ENCODE measurements at places on chromosomes 7 and 10.

- DNase-seq: no peak
Observed at GRCh38 chr10:69769395-69769992, 32.2 kb upstream of the COL13A1 start.

- DNase-seq: no peak
Observed at GRCh38 chr10:61024856-61025201, 80.8 kb upstream of the RHOBTB1 start.

DNA sequence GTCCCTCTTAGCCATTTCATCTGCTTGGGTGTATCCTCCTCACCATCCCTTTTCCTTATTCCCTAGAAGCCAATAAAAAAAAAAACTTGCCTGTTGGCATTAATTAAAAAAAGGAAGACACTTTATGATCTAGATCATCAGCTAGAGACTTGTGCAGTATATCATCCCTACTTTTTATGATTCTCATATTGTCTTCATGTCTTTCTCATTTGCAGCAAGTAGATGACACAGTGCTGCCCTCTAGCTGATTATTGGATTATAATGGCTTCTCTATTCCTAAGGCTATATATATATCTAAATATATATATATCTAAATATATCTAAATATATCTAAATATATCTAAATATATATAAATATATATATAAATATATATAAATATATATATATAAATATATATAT lies 272.4 kb upstream of the LRGUK start:
- no peak for DNase-seq

DNA sequence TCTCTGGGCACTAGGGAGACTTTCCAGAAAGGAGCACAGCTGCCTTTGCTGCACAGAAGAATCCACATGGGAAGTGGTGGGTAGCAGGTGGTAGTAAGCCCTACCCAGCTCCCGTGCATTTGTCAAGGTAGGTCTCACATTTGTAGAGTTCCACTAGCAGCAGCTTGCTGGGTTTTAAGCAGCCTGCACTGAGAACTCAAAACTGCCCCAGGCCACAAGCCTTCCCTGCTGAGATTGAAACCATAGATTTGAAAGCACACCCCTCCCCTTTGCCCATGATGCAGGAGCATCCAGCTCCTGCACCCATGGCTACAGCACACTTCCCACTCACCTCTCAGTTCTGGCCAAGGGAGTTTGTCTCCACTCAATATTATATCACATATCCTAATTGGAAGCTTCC lies 604.5 kb upstream of the STEAP1 start:
- DNase-seq: no peak

DNA sequence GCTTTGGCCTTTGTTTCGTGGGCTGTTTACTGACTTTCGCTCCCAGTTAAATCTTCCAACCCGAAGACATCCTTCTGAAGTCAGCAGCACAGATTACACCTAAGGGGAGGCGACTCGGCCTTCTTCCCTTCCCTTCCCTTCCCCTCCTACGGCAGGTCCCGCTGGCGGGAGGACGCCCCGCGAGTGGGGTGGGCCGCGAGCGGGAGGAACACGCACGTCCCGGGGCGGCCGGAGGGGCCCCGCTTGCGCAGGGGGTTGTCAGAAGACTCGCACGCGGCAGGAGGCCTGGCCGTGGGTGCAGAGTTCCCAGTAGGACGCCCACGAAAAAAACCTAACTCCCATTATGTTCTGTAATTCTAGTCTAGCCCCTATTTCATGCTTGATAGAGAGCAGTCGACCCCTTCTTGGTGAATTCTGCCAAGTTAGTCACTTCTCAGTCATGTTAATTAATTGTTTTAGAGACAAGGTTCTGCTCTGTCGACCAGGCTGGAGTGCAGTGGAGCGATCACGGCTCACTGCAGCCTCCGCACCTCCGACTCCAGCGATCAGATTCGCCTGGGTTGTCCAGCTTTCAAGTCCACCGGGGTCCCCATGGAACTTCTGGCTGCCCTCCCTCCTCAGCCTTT lies 19.2 kb upstream of the ZNF32 start:
- no peak for DNase-seq

DNA sequence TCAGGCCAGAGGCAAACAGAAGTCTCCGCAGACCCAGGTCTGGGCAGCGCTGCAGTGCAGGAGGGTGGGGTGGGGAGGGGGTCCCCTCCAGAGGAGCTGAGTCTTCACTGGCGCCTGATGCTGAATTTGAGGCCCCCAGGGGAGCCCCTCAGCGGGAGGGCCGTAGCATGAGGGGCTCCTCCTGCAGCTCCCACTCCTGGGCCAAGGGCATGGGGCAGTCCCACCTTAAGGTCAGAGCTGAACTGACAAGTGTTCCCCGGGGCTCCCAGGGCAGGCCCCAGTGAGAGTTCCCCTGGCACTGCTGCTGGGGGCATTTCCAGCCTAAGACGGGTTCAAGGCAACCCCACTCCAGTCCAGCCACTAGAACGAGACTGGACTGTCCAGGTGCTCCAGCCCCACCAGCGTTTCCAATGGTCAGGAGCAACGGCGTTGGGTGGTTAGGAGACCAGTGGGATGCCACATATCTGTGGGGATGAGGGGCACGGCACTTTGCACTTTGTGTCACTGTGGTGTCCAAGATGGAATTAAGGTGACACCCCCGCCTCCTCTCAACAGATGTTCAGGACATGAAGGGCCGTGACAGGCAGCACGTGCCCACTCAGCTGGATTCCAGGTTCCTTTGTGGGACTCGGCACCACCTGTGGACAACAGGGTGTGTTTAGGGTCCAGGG lies 139.1 kb downstream of the PTPRN2 start:
- DNase-seq: no peak

DNA sequence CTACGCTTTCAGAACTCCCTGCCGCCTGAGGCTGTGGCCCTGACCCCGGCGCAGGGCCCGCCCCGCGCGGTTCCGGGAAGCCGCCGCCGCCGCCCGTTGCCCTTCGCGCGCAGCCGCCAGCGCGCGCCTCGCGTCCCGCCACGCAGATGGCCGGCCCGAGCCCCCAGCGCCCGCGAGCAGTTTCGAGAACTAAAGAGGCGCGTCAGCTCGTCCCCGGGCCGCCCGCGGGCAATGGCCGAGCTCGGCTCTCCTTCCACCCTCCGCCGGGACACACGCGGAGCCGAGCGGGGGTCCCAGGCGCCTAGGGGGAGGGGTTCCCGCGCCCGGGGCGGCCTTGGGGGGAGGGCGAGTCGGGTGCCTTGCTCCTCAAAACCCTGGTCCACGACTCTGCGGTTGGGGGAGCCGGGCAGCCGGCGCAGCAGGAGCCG lies 1.8 kb downstream of the HNRNPF start:
- DNase-seq: peak; percentile 79

DNA sequence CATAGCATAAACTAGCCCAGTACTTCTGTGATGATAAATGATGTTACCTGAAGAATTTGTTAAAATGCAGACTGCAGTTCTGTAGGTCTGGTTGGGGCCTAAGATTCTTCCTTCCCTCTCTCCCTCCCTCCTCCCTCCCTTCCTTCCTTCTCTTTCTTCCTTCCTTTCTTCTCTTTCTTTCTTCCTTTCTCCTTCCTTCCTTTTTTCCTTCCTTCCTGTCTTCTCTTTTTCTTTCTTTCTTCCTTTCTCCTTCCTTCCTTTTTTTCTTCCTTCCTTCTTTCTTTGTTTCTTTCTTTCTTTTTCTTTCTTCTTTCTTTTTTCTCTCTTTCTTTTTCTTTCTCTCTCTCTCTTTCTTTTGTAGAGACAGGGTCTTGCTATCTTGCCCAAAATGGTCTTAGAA lies 3.7 kb upstream of the SLC25A28 start:
- no peak for DNase-seq

DNA sequence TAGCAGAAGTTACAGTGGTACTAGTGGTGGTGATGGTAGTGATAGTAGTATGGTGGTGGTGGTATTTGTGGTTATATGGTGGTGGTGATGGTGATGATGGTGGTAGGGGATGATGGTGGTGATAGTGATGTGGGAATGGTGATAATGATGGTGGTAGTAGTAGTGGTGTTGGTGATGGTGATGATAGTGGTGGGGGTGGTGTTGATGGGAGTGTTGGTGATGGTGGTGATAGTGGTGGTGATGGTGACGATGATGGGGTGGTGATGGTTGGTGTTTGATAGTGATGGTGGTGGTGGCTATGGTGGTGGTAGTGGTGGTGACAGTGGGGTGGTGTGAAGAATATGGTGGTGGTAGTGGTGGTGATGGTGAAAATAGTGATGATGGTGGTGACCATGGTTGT lies 27.9 kb upstream of the MGAM2 start:
- no peak for DNase-seq

- DNase-seq: no peak
Observed at GRCh38 chr7:93551063-93551895, 23.2 kb downstream of the CALCR start.

- DNase-seq: no peak
Observed at GRCh38 chr10:3853547-3854303, 68.7 kb upstream of the KLF6 start.

- DNase-seq: no peak
Observed at GRCh38 chr7:142478479-142479220, 220.8 kb upstream of the PRSS58 start.

GRCh38 chr7:134154581-134155130 lies 27.5 kb downstream of the LRGUK start:
- DNase-seq: no peak

DNA sequence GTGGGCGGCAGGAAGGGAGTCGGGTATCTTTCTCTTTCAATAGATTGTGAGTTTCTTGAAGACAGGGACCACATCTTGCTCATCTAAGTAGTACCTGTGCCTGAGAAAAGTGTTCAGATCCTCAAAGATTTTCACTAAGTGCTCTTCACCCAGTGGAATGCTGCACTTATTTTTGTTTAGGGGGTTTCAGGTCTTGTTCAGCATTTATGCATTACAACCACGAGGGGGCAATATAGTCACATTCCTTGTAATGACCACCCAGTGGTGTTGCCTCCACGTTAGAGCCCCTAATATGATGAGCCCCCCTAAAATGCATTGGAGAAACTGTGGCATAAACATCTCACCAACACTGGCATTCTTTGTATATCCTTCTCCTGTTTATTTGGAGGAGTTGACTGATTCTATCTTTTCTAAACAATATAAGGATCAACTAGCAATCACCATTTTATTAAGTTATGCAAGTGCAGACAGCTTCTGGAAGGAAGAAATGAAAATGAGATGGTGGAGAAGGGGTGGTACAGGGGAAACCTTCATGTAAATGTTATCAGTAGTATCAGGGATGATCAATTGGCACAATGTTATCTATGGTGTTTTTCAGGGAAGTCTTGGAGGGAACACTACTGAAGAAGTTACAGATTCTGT lies 3.1 kb upstream of the PAPSS2 start:
- DNase-seq: no peak

DNA sequence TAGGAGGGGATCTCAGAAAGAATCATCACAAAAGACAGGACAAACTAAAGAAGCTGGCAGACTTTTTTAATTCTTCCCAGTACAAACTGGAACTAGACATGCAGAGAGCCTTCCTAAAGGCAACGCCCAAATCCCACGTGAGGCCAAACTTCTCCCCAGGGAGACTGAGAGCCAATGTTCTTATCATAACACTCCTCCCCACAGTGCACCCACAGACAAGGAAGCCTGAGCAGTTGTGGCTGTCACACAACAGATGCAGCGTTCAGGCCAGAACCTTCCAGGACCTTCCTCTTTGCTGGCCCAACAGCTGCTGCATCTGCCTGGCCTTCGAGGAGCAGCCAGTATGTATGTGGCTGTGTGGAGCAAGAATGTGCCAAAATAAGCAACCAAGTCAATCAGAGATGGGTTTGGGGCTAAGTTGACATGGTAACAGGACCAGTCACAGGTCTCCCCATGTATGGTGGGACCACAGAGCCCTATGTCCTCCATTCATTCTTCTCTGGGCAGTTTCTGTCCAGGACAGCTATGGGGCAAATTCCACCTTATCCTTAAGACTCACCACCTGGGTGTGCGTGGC lies 34.9 kb downstream of the SRPK2 start:
- DNase-seq: no peak

DNA sequence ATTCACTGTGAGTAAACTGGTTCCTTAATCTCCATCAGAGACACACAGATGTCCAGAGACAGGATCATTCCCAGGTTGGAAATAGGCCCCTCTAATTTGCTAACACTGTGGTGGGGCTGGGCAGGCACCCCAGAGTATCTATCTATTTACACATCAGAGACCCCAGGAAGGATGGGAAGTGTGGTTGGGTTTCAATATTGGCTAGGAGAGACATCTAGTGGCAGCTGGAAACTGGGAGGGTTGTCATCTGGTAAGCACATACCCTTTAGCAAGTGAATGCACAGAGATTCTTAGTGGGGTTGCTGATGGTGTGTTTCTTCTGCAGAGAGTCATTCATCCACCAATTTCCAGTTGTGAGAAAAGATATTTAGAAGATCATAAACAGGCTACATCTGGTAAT lies 36.0 kb upstream of the NRG3 start:
- DNase-seq: no peak

DNA sequence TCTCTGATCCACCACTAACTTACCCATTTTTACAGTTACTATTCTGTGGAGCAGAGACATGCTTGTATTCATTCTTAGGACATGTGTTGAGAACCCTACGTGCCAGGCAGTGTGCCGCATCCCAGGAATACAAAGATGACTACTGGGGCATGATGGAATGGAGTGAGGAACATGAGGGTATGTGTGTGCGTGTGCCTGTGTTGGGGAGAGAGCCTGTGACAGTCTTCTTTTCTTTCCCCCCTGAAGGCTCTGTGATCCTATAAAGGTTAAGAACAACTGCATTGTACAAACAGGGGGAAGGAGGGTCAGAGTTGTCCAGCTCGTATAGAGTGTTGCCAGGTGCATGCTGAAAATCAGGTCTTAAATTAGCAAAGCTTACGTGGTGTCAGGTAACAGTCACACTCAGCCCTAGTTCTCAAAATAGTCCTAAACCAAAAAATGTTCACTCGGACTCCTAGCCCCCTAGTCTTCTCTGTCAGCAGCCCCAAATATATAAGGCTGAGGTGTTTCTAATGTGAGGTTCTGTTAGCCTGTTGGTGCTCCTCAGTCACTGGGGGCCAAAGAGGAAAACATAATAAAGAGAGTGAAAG lies 161.9 kb downstream of the CELF2 start:
- DNase-seq: no peak

GRCh38 chr7:133051066-133051465 lies 30.8 kb downstream of the CHCHD3 start:
- DNase-seq: no peak

DNA sequence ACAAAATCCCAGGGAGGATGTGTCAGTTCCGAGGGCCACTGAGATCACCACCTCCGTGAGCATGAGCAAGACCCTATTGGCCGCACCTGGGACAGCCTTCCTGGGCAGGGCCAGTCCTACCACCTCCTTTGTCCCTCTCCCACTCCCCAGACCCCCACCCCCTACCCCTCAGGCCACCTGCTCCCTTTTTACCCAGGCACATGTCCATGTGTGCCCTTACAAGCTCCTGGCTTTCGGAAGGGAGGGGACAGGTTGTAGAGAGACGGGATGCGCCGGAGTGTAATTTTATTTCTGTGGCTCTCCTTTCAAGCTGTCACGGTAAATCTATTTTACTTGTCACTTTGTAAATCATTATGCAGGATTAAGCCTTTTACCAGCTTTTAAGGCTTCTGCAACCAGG lies 20.9 kb downstream of the ZMIZ1 start:
- DNase-seq: no peak

- no peak for DNase-seq
Observed at GRCh38 chr7:104767826-104768536, 246.0 kb upstream of the KMT2E start.
